Stimulated activated CD4-positive, alpha-beta T cell treated with anti-CD3 and anti-CD28 coated beads, Interleukin-1b, Interleukin-23, amount 100 ng/mL, for 24 hours (primary cell): ENCODE measurements at places on chromosomes 1 and 21.

DNA sequence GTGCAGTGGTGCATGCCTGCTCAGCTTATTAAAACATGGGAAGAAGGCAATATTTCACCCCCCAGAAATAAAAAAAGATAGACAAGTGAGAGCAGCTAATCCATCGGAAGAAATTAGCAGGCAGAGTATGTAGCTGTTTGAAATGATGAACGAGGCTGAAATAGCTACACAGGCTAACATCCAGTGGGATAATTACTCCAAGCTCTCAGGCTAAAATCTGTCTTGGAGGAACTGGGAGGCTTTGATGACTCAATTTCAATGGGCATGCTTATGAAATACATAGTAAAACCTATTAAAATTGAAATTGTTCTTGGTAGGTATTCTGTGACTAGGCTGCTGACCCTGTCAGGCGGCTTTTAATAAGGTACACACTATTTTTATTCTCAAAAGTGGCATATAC, 84.1 kb upstream of the RRP15 start:
- no peak for DNase-seq

- DNase-seq, result no peak
Measured at GRCh38 chr1:151847867-151848596, 5.5 kb downstream of the THEM5 start.

GRCh38 chr1:224223819-224224714, 41.0 kb downstream of the DEGS1 start:
- no peak for DNase-seq

DNA sequence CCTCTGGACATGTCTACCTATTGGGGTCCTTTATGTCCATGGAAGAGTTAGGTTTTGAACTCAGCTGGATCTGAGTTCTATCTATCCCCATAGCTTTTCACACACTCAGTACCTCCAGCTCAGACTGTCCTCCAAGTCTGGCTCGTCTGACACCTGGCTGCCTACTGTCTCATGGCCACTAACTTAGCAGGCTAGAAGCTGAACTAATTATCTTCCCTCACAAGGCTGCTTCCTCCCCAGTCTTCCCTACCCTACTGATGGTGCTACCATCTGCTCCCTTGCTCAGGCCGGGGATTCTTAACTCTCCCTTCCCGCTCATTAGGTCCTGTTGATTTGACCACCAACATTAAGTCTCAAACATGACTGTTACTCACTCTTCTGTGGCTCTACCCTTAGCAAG, 13.4 kb downstream of the VANGL2 start:
- DNase-seq, result no peak

- DNase-seq, result no peak
Measured at GRCh38 chr1:832136-832535, 91.6 kb upstream of the SAMD11 start.
